ENCODE measurements at places on chromosomes 5 and 9.
A peak's percentile ranks its signal among the peaks of the same experiment; 100 is the strongest.

GRCh38 chr5:138458856-138459255, 6.4 kb upstream of the EGR1 start:
- no peak for DNase-seq

- DNase-seq: no peak
Measured at GRCh38 chr5:97131921-97132320, 10.5 kb downstream of the LIX1 start.

DNA sequence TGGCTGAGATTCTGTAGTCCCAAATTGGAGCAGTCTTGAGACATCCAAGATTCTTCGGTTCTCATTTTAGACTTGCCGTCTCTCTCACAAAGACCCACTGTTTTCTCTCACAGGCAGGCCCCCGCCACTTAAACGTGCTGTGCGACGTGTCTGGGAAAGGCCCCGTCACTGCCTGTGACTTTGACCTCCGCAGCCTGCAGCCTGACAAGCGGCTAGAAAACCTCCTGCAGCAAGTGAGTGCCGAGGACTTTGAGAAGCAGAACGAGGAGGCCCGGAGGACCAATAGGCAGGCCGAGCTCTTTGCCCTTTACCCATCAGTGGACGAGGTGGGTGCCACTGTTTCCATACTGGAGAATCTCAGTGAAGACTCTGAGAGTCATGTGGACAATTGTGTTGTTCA, 97.2 kb downstream of the DOCK8 start:
- no peak for DNase-seq

DNA sequence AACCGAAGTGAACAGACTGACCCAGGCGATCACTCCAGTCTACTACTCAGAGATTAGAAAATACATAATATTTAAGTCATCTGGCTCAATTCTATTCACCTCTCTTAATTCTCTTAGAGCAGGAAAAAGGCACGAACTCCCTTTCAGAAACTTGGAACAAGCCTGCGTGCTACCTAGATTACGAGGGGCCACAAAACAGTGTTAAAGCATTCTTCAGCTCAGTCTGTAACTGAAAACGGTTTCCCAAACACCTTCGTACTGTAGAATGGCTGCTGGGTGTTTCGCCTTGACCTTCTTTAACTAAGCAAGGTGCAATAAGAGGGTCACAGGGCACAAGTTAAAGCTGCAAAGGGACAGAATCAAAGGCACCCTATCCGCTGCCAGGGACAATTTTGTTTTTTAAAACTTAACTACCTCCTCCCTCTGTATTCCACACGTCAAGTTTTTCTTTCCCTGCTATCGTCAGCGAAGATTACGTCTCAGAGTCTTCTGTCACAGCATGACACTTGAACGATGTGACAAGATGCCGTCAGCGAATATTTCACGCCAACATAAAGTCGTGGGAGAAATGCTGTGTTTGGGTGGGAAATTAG, 687 bp downstream of the LYSMD3 start:
- DNase-seq: peak; percentile 42

DNA sequence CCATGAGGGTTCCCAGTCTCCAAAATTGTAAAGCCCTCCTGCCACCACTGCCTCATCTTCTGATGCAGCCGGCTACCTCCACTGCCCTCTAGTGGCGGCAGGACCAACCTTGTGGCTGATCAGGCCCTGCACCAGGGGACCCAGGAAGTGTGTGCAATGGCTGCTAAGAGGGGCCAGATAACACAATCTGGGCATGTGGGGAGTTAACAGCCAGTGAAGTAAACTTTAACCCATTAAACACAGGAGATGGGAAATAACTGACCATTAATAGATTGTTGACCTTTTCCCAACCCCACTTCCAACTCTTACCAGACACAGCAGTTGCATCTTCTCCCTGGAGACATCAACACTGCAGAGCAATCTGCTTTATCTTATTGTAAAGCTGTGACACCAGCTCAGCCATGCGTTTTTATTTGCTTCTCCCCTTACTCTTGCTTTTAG, 63.3 kb downstream of the FREM1 start:
- DNase-seq: peak; percentile 4

DNA sequence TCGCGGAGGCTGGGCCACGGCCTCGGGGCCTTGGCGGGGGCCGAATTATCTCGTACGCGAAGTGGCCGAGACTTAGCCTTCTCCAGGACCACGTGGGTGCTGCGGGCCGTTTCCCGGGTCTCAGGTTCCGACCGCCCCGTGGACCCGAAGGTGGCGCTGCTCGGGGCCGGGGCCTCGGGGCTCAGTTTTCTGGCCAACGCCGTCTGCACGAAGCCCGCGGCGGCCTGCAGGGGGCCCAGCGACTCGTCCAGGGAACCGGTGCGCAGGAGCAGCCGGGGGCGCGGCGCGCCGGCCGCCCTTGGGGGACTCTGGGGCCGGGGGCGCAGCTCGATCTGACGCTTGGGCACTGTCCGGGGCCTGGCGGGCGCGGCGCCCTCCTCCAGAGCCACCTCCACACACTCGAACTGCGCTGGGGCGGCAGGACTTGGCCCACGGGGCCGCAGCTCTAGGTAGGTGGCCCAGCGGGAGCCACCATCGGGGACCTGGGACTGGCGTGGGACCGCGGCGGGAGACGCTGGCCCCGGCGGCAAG, 716 bp downstream of the PROB1 start:
- DNase-seq: no peak

DNA sequence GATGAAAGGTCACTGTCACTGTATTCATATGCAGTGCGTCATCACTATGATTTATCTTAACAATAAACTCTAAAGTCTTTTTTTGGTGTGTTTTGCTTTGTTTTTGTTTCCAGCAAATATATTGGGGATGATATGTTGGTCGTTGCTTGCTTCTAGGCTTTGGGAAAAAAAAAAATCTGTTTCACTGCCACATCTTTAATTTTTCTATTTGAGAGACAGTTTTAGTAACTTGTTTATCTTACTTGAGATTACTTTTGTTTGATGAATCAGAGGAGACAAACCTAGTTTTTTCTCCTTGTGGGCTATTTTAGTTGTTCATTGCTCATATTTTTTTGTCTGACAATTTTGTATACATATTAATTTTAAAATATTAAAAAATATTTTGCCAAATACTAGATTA, 19.4 kb downstream of the CWC27 start:
- no peak for DNase-seq

- DNase-seq: no peak
Measured at GRCh38 chr5:59597690-59598546, 295.6 kb downstream of the PDE4D start.

DNA sequence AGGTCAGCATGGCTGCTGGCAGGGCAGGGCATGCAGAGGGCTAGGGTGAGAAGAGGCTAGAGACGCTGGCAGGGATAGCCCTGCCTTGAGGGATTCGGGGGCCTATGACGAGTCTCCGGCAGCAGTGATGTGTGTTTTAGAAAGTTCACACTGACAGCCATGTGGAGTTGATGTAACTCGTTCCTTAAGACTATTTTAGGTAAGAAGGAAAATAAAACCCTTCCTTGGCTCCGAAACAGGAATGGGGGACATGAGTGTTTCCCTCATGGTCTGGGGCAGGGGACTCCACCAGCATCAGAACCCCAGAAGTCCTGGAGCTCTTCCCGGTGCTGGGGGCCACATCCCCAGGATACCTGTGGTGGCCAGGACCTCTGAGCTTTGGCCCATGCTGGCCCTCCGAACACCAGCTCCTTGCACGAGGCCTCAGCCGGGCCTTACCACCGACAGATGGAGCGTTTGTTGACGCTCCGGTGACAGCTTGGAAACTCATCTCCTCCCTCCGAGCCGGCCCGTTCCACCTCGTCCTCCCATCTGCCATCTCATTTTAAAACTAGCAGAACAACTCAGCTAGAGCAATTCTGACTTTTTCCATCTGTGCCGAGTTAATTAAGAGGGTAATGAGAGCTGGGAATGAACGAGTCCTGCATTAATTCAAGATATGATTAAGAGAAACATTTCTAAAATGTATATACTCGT, 337.7 kb downstream of the CDK5RAP2 start:
- DNase-seq: no peak

- DNase-seq: no peak
Measured at GRCh38 chr9:97505845-97506244, 4.4 kb downstream of the TMOD1 start.

DNA sequence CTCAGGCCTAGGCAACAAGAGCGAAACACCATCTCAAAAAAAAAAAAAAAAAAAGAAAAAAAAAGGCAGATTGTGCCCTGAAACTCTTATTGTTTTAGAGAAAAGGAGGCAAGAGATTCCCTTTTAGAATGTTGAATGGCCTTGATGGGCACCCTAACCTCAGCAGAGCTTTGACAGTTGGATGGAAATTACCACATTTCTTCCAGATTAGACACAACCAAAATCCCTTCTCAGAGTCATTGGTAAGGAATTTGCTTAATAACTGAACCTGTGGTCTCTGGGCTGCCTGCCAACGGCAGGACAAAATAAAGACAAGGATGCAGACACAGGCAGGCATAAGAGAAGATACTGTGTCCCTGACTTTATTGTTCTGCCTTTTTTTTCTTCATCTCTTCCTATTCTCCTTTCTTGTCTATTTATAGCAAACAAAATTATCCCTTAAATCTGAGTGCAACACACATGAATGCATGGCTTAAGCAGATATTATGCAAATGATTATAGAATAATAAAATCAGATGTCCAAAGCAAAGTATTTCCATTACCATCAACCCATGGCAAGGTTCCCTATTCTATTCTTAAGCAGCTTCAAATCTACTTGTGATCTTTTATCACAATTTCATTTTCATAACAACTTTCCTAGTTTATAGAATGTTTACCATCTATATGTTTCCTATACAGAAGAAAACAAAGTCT, 37.3 kb upstream of the TRIO start:
- DNase-seq: peak; percentile 40

- no peak for DNase-seq
Measured at GRCh38 chr5:43769571-43770355, 166.8 kb downstream of the NNT start.

DNA sequence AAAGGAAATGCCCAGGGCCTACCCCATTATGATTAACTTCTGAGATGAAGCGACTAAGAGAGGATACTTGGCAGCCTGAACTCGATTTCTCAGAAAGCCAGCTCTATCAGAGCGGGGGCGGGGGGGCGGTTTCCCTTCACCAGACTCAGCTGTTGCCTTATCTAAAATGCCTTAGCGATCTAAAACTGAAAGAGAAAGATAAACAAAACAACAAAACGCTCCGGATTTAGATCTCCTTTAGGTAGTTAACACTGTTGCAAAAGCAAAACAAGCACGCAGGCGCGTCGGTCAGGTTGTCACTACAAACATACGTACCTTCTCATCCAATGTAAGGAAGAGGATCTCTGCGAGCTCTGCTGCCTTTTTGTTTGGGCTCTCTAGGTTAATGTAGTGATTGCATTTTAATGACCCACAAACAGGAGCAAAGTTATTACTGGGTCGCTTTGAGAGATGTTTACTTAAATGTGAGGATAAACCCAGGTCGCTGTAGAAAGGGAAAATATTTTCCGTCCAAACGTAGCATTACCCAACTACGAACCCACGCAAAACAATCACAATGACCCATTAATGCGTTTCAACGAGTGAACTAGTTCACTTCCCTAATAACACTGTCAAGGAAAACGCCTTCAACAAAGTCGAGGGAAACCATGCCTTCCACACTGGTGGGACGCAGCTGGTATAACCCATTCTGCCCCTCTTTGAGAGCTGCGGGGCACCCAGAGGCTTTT, 982 bp downstream of the EPB41L4A start:
- peak; percentile 45 for DNase-seq

GRCh38 chr5:32058997-32059396, 115.1 kb downstream of the GOLPH3 start:
- DNase-seq: no peak

DNA sequence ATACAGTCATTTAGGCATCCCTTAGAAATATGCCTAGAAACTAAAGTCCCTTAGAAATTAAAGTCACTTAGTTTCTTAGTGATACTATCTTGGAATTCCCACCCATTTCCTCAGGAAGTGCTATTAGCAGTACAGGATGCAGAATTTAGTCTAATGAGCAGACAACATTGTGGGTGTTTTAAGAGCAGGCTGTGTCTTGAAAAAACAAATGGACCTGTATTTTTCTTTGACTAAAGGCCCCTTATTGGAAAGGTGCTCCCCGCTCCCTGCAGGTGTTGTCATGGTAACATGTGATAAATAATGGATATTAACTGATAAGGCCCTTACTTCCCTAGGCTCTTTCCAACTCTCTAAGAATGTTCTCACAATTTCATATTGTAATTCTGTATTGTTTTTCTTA, 38.8 kb upstream of the STARD4 start:
- DNase-seq: no peak

- DNase-seq: no peak
Measured at GRCh38 chr5:945691-946551, 53.2 kb downstream of the TRIP13 start.

- no peak for DNase-seq
Measured at GRCh38 chr5:177194268-177194667, 60.7 kb downstream of the NSD1 start.

DNA sequence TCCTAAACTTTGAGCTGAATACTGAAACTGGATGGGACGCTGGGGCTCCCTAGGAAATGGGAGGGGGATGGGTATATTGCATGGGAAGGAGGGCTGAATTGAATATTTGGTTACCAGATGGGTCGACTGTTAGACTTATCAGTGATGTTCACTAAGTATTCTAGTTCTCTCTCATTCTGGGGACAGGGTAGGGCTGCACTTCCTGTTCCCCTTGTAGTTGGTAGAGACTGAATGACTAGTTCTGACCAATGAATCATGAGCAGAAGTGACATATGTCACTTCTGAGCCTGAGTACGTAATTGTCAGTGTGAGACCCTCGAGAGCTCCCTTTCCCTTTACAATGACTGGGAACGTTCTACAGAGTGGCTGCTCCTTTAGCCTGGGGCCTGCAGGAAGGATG, 55.5 kb upstream of the DMRT1 start:
- DNase-seq: no peak

DNA sequence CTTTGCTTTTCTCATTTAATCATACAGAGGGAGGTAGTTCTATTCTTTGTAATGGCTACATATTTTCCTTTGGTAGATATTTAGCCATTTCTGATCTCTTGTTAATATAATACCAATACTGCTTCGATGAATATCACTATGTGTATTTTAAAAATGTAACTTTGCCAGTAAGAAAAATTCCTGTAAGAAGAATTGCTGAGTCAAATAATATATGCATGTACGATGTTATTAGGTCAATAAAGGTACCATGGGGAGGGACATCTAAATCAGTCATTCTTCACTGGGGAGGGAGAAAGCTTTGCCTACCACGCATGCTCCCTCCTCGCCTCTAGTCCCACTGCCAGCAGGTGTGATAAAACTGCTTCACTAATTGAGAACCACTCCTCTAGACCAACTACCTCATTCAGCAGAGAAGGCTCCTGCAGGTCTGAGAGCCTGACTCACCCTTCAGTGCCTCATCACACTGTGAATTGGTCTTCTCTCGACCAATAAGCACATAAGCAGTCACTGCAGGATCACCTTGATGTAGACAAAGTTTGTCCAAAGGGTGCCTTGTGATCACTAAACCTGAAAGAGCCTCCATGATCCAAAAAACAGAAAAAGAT, 56.1 kb upstream of the TBCA start:
- DNase-seq: no peak

GRCh38 chr9:73116031-73116430, 35.6 kb upstream of the ANXA1 start:
- no peak for DNase-seq

DNA sequence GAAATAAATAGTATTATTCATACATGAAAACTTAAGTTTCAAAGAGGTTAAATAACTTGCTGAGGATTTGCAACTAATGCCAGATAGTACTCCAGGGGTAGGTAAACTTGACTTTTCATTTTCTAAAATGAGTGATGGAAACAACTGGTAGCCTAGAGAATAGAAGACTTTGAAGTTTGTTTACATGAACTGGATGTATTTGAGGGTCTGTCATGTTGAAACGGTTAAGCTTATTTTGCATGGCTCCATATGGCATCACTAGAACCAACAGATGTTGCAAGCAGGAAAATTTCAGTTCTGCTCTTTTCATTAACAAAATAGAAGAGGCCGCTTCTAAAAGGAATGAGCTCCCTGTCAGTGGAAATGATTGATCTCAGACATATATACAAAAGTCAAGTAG, 105.1 kb upstream of the SGCD start:
- DNase-seq: no peak

Data from inflammatory macrophage (primary cell).